ENCODE measurements at places on chromosomes 3 and 15.

- DNase-seq = no peak
Observed at GRCh38 chr3:149015393-149015792, 24.1 kb downstream of the GYG1 start.

GRCh38 chr15:100873029-100873677 is 6.5 kb upstream of the ALDH1A3 start:
- peak; percentile 74 for DNase-seq

- no peak for DNase-seq
Observed at GRCh38 chr3:31294430-31295149, 238.1 kb upstream of the STT3B start.

DNA sequence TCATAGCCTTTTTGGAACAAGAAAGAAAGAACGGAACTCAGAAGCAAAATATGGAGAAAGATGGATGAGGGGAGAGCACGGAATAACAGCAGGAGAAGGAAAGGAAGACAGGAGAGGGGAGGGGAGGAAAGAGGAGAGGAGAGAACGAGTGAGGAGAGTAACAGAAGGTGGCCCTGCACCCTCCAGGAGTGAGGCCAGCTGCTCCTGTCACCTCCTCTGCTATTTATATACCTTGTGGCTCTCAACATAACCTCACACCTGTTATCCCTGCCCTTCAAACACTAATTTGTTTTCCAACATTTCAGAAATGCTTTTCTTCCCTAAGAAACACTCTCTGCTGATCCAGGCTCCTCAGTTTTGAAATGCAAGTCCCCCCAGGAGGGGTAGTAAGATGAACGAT is 53.4 kb upstream of the ATP2B2 start:
- no peak for DNase-seq

GRCh38 chr3:40057077-40057476 is 247.7 kb downstream of the MYRIP start:
- no peak for DNase-seq

GRCh38 chr3:127673191-127674100 is 694 bp downstream of the ABTB1 start:
- peak; percentile 25 for DNase-seq

DNA sequence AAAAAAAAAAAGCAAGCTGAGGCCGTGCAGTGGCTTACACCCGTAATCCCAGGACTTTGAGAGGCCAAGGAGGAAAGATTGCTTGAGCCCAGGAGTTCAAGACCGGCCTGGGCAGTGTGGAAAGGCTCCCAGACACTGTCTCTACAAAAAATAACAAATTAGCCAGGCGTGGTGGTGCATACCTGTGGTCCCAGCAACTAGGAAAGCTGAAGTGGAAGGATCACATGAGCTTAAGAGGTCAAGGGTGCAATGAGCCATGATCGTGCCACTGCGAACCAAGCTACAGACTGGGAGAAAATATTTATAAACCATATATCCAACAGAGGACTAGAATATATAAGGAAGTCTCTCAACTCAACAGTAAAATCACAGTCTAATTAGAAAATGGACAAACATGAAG is 10.0 kb downstream of the KLHDC8B start:
- no peak for DNase-seq

DNA sequence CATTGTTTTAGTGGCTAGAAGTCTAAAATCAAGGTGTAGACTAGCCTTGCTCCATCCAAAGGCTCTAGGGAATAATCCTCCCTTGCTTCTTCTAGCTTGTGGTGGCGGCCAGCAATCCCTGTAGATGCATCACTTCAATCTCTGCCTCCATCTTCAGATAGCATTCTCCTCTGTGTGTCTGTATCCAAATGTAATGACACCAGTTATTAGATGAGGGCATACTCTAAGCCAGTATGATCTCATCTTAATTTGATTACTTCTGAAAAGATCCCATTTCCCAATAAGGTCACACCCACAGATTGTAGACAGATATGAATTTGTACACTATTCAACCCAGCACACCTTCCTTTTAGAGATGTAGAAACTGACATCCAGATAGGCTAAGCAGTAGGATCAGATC is 334.5 kb upstream of the KCNMB2 start:
- no peak for DNase-seq

DNA sequence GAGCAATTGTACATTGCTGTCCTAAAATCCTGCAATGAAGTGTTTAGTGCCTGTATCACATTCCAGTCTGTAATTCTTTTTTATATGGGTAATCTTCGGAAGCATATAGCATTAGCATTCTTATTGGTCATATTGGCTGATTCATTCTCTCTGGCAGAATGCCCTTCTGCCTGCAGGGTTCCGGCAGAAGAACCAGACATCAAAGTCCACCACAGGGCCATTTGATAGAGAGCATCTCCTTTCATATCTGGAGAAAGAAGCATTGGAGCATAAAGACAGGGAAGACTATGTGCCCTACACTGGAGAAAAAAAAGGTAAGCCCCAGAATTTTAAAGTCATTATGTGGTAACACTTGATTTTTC is 39.6 kb downstream of the TMOD3 start:
- no peak for DNase-seq

GRCh38 chr3:165919284-165919683 is 82.1 kb upstream of the BCHE start:
- DNase-seq = no peak

DNA sequence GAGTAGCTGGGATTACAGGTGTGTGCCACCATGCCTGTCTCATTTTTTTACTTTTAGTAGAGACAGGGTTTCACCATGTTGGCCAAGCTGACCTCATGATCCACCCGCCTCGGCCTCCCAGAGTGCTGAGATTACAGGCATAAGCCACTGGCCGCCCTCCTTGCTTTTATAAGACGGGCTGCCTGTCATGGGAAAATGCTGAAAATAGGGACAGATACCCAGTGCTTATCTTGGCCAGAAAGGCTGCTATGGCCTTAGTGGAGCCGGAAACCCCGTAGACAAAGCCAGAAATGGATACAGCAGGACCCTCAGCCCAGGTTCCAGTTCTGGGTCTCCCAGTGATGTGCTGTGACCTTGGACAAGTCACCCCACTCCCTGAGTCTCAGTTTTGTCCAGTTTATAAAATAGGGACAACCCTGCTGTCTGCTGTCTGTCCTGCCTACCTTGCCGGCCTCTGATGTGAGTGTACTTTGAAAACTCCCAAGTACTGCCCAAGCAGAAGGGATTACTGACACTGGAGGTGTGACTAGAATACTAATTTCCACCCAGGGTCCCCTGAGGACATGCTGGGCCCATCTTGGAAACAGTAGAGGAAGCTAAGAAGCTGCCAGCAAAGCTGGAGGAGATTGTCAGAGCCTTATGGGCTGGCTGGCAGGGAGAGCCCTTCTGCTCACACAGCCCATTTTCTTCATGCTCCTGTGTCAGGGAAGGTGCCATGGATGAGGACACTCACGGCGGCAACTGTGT is 59.6 kb downstream of the BDH1 start:
- DNase-seq = no peak

GRCh38 chr3:124951511-124952281 is 17.1 kb upstream of the MUC13 start:
- no peak for DNase-seq

GRCh38 chr15:101504373-101504772 is 14.9 kb upstream of the PCSK6 start:
- no peak for DNase-seq

DNA sequence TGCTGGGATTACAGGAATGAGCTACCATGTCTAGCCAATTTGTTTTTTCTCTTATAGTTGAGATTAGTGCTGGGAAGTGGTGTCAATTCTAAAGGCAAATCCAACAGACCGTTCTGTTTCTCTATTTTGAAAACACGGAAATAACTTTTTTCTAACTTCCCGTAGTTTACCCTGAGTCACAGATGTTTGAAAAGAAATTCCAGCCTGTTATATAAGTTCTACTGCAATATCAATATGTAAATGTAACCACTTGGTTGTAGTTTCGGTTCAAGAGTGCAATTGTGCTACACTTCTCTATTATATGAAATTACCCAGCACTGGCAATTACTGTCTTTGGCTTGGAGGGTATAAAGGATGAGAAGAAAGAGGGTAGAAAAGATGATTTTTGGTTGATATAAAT is 22.3 kb upstream of the GNB4 start:
- DNase-seq = no peak

- no peak for DNase-seq
Observed at GRCh38 chr3:178060407-178060806, 475.8 kb upstream of the KCNMB2 start.

- no peak for DNase-seq
Observed at GRCh38 chr3:137035631-137036030, 77.8 kb downstream of the IL20RB start.

- DNase-seq = no peak
Observed at GRCh38 chr15:47209591-47209990, 507.7 kb upstream of the SEMA6D start.

DNA sequence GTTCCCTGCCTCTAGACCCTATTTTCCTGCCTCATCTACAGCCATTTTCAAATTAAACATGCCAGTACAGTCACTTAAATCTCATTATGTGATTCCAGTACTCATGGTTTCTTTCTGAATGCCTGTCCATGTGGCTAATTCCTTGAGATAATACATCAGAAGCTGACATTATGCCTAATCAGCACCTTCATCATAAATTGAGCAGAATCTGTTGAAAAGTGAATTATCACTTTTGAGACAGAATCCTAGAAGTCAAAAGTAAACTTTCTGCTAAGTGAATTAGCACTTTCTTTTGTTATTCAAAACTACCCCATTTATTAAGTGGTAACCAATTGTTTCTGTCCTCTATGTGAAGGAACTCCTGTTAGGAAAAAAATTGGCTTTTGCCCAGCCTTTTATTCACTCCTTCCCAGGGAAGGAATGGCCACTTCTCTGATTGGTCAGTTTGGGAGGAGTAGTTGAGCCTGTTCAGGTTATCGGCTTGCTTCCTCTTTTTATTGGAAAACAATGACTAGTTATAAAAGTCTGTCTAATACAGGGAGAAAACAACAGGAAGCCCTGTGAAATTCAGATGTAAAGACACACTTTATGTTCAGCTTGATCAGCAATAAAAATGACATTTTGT is 40.5 kb downstream of the OSTN start:
- no peak for DNase-seq

- DNase-seq = no peak
Observed at GRCh38 chr3:47019201-47019600, 39.7 kb downstream of the NBEAL2 start.

DNA sequence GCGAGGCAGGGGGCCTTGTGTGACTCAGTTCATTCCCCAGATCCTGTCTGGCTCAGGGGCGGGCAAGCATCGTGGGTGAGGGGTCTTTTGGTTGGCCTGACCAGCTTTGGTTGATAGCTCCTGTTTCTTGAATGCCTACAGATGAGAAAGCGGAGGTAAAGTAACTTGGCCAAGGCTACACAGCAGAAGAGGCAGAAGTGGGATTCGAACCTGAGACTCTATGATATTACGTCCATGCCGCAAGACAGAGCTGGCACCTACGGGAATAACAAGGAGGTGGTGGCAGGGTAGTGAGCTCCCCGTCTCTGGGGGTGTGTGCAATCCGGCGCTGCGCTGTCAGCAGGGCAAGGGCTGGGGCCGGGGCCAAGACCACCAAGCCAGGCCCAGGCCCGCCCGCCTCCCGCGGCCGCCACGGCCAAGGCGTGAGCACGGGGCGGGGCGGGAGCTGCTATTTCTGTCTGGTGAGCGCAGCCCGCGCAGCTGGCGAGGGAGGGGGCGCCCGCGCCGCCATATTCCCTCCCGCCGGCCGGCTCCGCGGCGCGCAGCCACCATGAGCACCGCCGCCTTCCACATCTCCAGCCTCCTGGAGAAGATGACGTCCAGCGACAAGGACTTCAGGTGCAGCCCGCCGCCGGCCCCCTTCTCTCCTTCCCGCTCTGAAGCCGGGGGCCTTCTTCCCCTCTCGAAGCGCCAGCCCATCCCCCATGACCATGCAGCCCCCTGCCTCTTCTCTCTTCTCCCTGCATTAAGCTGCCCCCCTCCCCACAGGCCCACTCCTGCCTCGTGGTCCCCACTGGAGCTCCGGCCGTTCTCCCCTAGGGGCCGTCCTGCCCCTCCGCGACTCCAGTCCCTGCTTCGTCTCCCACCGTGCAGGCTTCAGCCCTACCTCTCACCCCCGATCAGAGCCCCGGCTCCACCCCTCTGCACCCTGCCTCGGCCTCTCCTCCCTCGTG is at the start of gene CAND2:
CAND2 (plus strand) TSS at position 510 of the 953 bp plus-strand sequence; CDS start at position 551, 41 bp downstream.
- DNase-seq = peak; percentile 37

- no peak for DNase-seq
Observed at GRCh38 chr3:53696401-53697172, 149.6 kb downstream of the CHDH start.

- peak; percentile 39 for DNase-seq
Observed at GRCh38 chr3:47381317-47382157, 716 bp downstream of the PTPN23 start.

GRCh38 chr3:59663076-59663850 is 613.4 kb upstream of the CFAP20DC start:
- no peak for DNase-seq

DNA sequence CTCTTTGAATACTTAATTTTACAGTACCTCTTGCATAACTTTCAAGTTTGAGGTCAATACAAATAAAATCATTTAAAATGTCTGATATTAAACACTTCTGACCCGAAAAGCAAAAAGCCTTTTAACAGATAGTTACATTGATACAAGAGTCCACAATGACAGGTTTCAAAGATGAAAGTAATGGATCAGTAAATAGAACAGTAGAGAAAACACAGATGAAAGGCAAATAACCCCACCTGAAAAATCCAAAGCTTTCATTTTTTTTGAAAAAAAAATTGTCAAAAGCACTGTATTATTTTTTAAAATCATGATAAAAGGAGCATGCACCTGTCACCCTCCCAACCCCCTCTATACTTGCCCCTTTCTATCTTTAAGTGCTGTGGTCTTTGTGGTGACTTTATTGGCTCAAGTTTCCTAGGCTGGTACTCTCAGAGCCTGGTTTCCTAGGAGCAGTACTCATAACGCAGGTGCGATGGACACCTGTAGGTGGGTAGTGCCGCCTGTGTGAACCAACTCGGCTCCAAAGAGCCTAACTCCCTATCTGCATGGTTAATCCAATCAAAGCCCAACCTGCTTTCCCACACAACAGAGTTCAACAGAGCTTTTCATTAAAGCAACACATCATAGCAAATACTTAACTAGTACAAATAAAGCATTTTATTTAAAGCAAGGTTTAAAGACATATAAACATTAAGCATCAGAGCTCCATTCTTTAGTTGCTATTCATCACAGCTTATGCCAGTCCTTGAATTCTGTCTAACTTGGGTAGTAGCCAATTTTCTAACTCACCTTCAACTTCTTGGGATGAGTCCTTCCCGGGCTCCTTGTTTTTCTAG is 32.2 kb downstream of the LIPC start:
- peak; percentile 63 for DNase-seq

GRCh38 chr3:39524107-39524506 is 56.6 kb downstream of the MOBP start:
- no peak for DNase-seq

- DNase-seq = no peak
Observed at GRCh38 chr3:138684396-138684795, 75.8 kb downstream of the FAIM start.
